GM23338 (cell line): ENCODE measurements at places on chromosomes 1 and 21. TPM values are rescaled to one million over a fixed set of nuclear protein-coding genes. Genes with fewer than 3 reads are reported as not detected.

The XCL2 gene
- not detected in 2 replicates for total RNA-seq

The SYCP1 gene
- total RNA-seq = 0.24 and 0.50 TPM in 2 replicates

- DNase-seq = peak; percentile 80
Measured at GRCh38 chr1:54474310-54475251, 68.4 kb upstream of the SSBP3 start.

DNA sequence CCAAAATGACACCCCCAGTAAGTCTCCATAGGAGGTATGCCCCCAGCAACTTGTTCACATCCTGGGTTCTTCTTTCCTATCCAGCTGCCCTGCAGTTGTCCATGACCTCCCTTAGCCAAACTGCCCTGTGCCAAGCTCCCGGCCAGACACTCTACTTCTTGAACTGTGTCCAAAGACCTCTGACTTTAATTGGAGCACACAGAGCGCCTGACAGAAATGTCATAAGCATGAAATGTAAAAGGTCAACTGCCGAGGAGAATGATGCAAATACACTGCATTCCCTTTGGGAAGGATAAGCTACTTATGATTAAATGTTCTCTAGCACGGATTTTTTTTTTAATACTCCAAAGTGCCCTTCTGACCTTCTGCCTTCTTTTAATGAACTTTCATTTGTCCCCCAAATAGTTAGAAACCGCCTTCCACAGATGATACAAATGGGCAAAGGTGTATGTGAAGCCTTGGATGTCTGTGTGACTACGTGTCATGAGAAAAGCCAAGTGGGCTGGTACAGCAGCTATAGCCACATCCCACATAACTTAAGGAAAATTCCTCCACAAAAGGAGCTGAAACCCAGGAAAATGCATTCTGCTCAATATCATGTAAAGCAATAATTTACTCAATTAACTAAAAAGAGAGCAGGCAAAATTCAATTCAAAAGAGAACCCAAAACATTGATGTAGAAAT, 26.8 kb downstream of the PALMD start:
- no peak for DNase-seq

DNA sequence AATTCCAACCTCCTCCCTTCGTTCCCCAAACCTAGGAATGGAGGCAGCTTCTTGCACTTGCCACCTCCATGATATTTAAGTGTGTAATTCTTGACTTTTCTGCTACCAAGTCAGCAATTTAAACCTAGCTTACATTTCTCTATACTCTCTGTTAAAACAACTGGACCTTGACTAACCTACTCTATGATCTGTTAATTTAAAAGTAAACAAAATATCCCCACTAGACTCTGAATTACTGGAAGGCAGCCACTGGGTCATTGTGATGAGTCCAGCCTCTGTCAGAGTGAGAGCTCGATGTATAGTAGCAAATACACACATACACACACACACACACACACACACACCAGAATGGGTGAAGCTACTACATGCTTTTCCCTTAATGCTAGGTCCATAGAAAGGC, 40.0 kb upstream of the DHCR24 start:
- no peak for DNase-seq

DNA sequence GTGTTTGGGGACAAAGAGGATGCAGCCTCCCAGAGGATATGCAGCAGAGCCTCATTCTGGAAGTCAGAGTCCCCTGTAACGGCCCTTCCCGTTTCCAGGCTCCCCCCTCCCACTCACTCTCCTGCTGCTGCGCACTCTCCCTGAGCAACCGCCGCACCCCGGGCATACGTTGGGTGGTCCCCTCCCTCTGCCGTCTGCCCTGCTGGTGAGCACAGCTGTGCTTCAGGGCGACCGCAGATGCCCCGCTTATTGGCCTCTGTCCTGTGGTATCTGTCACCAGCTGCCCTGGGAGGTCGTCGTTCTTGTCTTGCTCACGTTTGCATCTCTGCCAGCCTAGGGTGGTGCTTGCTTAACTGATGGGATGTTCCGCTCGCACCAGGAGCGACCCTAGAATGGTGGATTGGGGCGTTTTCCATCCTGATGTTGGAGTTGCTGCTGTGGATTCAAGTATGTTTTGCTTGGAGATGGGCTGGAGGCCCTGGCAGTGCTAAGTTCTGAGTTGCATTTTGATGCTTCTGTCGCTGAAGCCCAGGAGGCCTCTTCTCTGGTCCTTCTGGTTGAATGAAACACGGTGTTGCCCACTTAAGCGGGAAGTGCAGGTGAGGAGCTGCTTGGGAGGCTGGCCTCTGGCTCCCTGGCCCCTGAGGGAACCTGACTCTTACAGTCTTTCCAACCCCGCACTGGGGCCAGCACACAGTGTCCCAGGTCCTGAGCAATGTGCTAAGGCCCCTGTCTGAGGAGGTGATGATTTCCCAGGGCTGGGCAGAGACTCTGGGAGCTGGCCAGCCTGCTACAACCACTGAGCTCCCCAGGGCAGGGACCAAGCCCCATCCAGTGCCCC, 3.2 kb downstream of the TMEM201 start:
- peak; percentile 27 for DNase-seq

- DNase-seq = peak; percentile 70
Measured at GRCh38 chr1:160428655-160429054, 28.3 kb downstream of the VANGL2 start.
